ENCODE measurements at places on chromosomes 1 and 21.

- DNase-seq, result no peak
Measured at GRCh38 chr1:241527146-241527545, 5.0 kb upstream of the KMO start.

- DNase-seq, result no peak
Measured at GRCh38 chr1:212004895-212005608, 30.3 kb downstream of the INTS7 start.

GRCh38 chr21:29638761-29639327 is 301.0 kb downstream of the GRIK1 start:
- DNase-seq, result no peak

GRCh38 chr1:31390071-31390470 is 17.2 kb upstream of the FABP3 start:
- peak; percentile 87 for DNase-seq

GRCh38 chr1:22452481-22452957 is 868 bp downstream of the ZBTB40 start:
- DNase-seq, result peak; percentile 41

DNA sequence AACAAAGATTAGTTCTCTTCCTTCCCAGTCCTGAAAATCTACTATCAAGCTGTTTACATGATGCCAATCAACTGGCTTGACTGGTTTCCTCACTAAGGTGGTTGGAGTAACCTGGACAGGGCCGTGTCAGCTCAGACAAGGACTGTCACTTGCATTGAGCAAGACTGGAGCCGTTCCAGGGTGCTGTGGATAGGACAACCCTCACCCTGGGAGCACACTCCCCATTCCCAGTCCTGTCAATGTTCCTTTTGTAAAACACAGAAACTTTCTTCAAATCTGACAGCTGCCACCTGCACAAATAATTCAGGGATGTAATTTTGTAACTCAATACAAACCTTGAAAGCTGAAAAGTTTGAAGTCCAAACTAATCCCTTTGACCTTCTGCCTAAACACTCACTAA is 31.4 kb downstream of the PLPP3 start:
- DNase-seq, result peak; percentile 29

Measured in bronchial epithelial cell (primary cell).